Spleen (tissue), 13 donors: ENCODE measurements at places on chromosomes 3 and 15.
A peak's percentile ranks its signal among the peaks of the same experiment; 100 is the strongest.

GRCh38 chr3:186976837-186977750, 46.8 kb downstream of the ST6GAL1 start:
- no peak for DNase-seq

DNA sequence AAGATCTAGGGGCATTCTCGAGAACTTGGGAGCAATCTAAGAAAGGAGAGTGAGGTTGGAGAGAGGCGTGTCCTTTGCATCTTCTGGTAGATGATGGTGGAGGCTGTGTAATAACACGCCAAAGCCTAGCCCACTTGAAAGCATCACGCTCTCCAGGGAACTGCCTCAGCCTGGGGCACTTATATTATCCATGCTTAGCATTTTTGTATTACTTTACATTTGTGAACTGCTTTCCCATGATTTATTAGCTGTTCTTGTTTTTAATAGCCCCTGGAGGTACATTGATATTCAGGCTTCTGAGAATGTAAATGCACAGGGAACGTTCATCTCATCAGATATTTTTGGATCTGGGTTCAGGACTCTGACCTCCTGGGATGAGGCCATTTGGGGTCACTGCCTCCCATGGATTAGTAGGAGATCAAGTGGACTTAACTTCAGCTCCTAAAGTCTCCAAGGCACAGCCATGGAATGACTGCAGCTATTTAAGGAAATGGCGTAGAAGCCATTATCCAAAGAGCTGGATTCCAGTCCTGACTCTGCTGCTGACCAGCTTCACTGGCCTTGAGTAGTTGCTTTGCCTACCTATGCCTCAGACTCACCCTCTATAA, 124.9 kb downstream of the LPP start:
- DNase-seq = no peak

DNA sequence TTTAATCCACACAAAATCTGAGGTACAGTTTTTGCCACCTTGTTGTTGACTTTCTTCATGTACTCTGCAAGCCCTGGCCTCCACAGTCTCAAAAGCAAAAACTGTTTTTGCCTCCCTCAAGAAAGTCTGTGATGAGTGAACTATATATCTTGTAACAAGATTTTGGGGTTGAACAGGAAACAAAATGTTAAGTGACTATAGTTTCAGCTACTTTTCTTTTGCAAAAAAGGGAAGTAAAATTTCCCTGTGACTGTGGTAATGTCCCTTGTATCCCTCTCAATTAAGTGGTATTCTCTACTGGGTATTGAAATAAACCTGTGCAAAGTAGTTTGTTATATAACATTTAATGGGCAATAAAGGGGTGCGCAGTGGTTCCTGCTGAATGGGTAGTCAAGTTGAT, 21.3 kb upstream of the SCAANT1 start:
- no peak for DNase-seq

GRCh38 chr3:52398670-52399081, 46.2 kb downstream of the SEMA3G start:
- DNase-seq = peak; percentile 43
